ENCODE measurements at places on chromosomes 6 and 20.

DNA sequence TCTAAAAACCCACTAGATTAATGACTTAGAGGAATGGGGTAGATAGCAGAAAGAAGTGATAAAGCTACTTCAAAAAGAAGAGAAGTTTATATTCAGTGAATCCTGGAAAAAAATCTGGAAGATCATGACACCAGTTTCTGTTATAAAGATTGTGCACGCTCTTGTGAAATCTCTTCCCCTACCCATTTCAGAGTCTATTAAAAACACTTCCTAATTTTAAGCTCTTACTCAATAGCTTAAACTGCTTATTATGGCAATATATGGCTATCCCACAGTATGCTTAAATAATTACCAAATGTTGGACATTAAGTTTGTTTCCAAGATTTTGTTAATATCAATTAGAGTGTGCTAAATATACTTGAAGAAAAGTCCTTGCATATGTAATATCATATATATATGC, 585.3 kb upstream of the MAN1A1 start:
- no peak for DNase-seq

DNA sequence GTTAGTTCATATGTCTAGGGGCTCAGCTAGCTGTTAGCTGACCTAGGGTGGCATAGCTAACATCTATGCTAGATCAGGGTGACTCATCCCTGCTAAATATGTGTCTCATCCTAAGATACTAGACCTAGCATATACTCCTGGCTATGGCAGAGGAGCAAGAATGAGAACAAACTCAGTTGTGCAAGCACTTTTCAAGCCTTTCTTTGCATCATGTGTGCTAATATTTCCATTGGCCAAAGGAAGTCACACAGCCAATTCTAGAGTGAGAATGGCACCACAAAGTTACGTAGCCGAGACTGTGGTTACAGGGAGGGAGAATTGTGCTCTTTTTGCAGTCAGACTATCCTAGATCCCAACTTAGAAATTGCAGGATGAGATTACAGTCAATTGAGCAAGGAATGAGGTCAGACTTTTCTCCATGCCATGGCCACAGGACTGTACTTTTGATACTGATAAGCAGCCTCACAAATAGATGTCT, 78.7 kb downstream of the PLCB4 start:
- no peak for DNase-seq

GRCh38 chr20:18727032-18727508, 86.5 kb upstream of the SCP2D1 start:
- DNase-seq: no peak

GRCh38 chr6:4133941-4134838, 1.2 kb downstream of the ECI2 start:
- no peak for DNase-seq

DNA sequence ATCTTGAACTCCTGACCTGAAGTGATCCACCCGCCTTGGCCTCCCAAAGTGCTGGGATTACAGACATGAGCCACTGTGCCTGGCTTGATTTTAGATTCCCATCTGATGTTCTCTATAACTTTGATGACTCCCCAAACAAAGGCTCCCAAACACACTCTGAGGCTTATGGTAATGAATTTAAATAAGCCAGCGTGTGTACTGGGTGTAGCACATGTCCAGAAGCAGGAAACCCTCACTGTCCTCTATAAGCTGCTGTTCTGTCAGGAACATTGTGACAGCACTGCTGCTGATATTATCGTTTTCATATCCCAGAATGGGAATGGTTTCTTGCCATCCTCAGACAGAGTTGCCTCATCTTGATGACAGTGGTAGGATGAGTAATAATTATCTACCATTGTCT, 54.1 kb upstream of the SALL4 start:
- no peak for DNase-seq

DNA sequence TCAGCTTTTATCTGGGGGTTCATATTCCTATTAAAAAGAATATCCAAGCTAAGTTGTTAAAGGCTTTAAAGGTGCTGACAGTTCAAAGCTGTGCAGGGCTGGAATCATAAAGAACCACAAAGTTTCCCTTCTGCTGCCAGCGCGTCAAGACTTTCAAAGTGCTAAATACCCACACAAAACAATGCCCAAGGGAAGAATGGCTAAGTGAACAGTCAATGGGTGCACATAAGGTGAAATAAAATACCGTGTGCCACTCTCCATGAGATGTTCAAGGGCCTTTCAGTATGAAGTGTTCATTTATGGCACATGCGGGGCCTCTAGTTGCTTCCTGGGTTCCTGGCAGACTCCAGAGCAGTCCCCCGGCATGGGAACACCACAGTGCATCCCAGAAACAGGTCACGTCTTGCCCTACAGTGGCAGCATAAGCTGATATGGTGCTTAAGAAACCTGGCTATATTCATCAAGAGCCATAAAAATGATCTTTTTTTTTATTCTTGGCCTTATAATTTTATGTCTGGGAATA, 14.1 kb downstream of the TXNDC5 start:
- no peak for DNase-seq

DNA sequence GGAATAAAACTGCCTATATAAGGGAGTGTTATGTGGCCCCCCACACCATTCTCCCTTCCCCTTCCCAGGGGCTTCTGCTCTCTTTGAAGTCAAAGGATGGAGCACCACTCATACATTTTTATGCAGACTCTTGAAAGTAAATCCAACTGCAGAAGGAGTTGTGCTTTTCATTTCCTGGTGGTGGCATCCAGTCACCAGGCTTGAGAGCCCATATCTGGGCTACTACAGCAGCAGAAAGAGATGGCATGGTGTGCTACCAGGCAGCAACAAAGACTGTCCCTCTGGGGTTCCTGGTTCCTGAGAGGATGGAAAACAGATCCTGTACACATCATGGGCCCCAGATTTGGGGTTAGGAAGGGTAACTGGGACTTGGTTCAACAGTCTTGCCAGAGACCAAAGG, 226.4 kb downstream of the CLIC5 start:
- peak; percentile 8 for DNase-seq

- no peak for DNase-seq
These were observed 54.4 kb upstream of the RNF24 start for GRCh38 chr20:4069751-4070150.

GRCh38 chr6:26531897-26532296, 6.3 kb upstream of the HMGN4 start:
- no peak for DNase-seq

GRCh38 chr20:32567384-32568178, 17.6 kb downstream of the NOL4L start:
- no peak for DNase-seq

DNA sequence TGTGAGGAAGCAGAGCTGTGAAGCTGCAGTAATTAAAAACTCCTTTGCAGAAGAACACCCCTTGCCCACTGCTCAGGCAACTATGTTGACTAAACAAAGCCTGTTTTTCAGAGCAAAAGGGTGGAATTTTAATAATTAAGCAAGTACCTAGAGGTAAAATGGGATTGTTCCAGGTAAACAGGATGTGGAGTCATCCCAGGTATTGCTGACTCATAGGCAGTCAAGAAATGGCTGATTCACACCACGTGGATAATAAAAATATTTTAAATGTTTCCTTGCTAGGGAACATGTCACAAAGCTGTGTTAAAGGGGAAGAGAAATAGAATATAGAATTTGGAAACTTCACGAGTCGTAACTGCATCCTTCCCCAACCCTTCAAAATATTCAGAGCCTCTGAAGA, 491.8 kb downstream of the BTBD3 start:
- no peak for DNase-seq

- DNase-seq: no peak
These were observed 415.1 kb downstream of the TFAP2A start for GRCh38 chr6:9999796-10000195.

- no peak for DNase-seq
These were observed 75.3 kb downstream of the SLC23A2 start for GRCh38 chr20:4925842-4926530.

DNA sequence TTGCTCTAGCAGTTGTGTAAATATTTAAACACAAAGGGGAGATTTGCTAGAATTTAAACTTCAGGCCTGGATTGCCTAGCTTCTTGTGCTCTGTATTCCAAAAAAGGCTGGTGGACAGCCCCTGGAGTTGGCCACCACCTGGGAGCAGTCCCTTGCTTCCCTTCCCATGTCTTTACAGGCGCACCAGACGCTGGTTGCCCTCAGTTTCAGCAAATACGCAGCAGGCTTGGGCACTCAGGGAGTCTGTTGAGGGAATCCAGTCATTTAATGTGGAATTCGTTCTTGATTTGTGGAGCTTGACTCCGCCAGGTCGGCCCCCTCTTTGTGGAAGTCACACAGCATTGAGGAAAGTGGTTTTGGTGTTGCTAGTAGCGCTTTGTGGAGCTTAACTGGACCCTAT, 156.8 kb downstream of the DTNBP1 start:
- DNase-seq: no peak

GRCh38 chr20:64242797-64243475, 12.6 kb upstream of the PCMTD2 start:
- no peak for DNase-seq

GRCh38 chr6:109690373-109690736, 647 bp downstream of the AK9 start:
- DNase-seq: peak; percentile 53

DNA sequence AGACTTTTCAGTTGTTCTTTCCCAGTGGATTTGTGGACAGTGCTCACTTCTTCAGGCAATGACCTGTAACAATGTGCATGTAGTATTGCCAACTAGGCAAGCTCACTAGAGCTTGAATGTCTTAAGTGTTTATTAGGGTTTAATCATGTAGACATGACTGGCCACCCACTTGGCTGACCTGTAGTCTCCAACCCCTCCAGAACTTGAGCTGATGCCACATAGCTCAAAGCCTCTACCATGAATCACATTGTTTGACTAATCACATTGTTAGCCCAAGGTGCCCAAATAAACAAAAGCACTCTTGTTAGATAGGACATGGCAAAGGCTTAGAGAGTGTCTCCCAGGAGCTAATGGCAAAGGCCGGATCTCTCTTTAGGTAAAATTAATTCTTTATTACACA, 272.7 kb downstream of the GRIK2 start:
- DNase-seq: no peak

GRCh38 chr20:45355209-45356084, 7.2 kb upstream of the SDC4 start:
- DNase-seq: no peak

Data from T-helper 1 cell (primary cell).